ENCODE measurements at places on chromosomes 7 and 10.

DNA sequence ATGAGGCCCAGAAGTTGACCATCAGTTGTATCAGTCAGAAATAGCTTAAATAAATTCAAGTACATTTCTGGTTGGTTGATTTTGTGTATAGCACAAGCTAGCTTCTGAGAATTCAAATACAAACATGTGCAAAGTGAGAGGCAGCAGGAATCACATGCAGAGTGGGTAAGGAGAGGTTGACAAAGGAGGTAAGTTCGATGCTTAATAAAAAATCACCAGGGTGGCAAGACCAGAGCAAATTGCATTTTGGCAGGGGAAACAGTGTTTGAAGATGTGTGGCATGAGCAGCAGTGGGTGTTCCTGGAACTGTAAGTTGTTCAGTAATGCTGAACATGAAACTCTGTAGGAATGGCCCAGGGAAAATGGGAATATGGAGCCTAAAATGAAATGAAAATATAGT, 52.6 kb downstream of the GNAI1 start:
- DNase-seq = no peak

- no peak for DNase-seq
These were observed 25.5 kb upstream of the MPP7 start for GRCh38 chr10:28328346-28328745.

- DNase-seq = no peak
These were observed 5.1 kb downstream of the CCDC71L start for GRCh38 chr7:106655703-106656498.

- no peak for DNase-seq
These were observed 343.7 kb upstream of the SEMA3A start for GRCh38 chr7:84538268-84538667.

DNA sequence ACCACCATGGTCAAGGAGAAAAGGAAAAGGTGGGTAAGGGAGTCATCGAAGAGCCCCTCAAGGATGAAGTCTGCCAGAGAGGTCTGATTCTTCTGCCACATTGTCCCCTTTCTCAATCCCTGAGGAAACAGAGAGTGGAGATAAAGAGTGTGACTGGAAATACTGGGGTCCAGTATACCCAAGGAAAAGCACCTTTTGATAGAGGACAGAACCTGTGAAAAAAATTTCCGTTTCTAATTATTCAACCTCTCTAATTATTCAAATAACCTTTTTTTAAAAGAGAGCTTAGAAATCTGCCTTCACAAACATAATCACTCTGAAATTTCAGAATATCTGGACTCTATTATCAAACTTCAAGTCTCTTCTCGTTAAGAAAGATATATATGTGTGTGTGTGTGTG, at the start of gene OR2AE1:
Gene OR2AE1, minus strand, starts transcription at position 101 of the 400 bp plus-strand sequence. Its CDS starts 0 bp downstream, at position 101.
- no peak for DNase-seq
